ENCODE measurements at places on chromosomes 3 and 15.

- no peak for DNase-seq
Measured at GRCh38 chr3:104521606-104522336, 844.9 kb upstream of the ALCAM start.

DNA sequence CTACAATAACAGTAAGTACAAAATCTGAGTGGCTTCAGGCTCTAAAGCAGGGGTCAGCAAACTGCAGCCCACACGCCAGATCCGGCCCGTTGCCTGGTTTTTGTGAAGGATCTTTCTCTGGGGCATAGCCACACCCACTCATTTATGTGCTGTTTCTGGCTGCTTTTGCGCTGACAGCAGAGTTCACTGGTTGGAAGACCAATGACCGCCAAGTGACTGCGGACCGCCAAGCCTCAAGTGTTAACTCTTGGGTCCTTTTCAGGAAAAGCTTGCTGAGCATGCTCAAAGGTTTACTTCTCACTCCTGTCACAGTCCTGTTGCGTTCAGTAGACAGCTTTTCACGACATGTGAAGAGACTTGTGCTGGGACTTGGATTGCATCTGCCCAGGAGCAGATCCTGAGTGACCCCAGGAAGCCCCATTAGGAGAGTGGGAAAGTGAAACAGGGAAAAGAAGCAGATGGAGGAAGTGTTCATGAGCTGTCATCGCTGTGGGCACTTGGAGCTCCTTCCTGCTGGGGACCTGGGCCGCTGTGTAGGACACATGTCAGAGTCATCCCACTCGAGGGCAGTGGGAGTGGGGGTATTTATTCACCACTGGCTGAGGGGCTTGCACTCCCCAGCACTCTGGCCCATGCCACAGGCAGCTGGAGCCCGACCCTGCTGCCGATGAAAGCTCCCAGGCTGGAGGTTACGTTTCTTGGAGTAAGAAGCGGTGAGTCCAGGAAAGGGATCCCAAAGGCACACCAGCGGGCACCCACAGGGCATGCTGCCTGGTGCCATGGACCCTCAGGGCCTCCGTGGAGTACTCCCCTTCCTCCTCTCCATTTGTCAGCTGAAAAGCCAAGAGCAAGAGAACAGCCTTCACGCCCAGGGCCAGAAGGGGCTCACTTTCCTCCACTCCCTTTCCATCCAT, 249.1 kb downstream of the PLCL2 start:
- no peak for DNase-seq

DNA sequence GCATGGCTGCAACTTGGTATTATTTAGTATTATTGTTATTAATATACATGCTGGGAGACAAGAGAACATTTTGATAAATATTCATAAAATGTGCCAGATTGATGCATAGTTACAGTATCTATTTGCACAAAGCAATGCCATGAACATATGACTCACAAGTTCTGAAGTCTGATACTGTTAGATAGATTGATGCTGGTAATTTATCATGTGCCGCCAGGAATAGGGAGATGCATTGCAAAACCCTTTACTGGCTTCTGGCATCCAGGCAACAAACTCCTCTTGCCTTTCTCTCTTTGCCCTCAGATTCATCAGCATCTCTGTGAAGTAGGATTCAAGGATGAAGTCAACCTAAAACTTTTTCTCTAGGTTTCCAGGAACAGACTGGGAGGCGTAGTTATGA, 41.0 kb upstream of the SLC25A26 start:
- DNase-seq, result no peak

DNA sequence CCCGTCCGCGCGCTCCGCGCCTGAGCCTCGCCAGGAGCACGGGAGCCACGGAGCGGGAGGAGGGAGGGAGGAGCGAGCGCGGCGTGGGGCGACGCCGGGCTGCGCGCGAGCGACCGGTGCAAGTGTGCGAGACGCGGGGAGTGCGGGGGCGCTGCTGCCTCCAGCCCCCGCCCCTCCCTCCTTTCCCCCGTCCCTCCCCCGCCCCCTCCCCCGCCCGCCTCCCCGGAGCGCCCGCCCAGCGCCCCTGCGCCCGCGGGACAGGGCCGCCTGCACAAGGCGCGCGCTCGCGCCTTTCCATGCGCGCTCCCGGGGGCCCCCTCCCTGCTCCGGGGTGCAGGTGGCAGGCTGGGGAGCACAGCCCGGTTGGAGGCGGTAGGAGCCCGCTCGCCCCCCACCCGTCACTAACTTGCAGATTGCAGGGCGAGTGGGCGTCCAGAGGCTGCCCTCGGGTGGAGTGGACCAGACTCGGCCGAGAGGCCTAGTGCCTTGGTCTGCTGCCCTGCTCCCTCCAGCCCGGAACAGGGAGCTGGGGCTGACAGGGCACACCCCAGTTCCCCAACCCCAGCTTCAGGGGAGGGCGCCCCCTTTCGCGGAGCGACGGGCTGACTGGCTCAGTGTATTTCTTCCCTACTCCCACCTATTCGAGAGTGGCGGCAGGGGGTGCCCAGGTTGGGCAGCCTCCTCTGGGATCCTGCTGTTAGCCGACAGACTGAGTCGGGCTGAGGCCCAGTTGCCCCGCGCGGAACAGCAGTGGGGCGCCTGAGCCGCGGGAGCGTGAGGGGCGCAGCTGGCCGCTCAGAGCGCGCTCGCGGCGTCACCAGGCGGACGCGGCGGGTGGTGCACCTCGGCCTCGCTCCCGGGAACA, at the start of gene WNT7A:
Gene WNT7A (minus strand): TSS at position 126 of the 865 bp plus-strand sequence. CDS start 255 bp downstream, outside the sequence.
- no peak for DNase-seq

- DNase-seq, result no peak
Measured at GRCh38 chr3:33798113-33798417, 365 bp upstream of the PDCD6IP start.

GRCh38 chr3:184727357-184728009, 15.6 kb upstream of the MAGEF1 start:
- peak; percentile 94 for DNase-seq

- no peak for DNase-seq
Measured at GRCh38 chr3:73616056-73616455, 8.7 kb downstream of the PDZRN3 start.

- no peak for DNase-seq
Measured at GRCh38 chr3:122024800-122025199, 2.8 kb upstream of the ILDR1 start.

GRCh38 chr15:81981908-81982307, 63.9 kb downstream of the MEX3B start:
- no peak for DNase-seq

DNA sequence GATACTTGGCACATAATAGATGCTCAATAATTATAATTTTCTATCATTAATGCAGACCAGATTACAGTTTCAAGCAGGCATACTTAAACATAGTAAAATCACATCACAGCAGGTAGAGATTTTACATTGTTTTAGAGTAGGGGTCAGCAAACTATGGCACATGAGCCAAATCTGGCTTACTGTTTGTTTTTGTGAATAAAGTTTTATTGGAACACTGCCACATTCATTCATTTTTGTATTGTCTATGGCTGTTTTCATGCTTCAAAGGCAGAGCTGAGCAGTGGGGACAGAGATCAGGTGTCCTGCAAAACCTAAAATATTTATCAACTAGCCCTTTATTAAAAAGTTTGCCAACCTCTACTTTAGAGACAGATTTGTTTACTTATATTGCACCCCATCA, 189.6 kb upstream of the MRPL3 start:
- no peak for DNase-seq

Measured in HT-29 (cell line).